Activated naive CD8-positive, alpha-beta T cell treated with anti-CD3 and anti-CD28 coated beads, Interleukin-2, amount 10 ng/mL, durations not matched to agents 7 days and 5 days (primary cell): ENCODE measurements at places on chromosomes 4 and X.
A peak's percentile ranks its signal among the peaks of the same experiment; 100 is the strongest.

GRCh38 chrX:130124577-130124976, 14.3 kb upstream of the ELF4 start:
- H3K27ac ChIP-seq, result no peak overlapping the region
- DNase-seq, result no peak
- H3K4me3 ChIP-seq, result no peak overlapping the region
- H3K27me3 ChIP-seq, result no peaks in the 10 kb centered on the region

- no peaks in the 10 kb centered on the region for H3K36me3 ChIP-seq
- no peak for DNase-seq
- H3K4me1 ChIP-seq, result peaks cover 16% of the 10 kb centered on the region
- H3K27me3 ChIP-seq, result peaks cover 57% of the 10 kb centered on the region
- H3K4me3 ChIP-seq, result no peak overlapping the region
Observed at GRCh38 chr4:80270868-80271267, 4.4 kb downstream of the FGF5 start.

DNA sequence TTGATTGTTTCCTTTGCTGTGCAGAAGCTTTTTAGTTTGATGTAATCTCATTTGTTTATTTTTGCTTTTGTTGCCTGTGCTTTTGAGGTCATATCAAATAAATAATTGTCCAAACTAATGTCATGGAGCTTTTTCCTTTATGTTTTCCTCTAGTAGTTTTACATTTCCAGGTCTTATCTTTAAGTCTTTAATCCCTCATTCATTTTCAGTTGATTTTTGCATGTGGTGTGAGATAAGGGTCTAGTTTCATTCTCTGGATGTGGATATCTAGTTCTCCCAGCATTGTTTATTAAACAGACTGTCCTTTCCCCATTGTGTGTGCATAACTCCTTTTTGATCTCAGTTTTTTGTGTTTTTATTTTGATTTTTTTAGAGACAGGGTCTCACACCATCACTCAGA, 179.1 kb upstream of the STK26 start:
- peaks cover 2% of the 10 kb centered on the region for H3K27me3 ChIP-seq
- no peak overlapping the region for H3K27ac ChIP-seq
- H3K36me3 ChIP-seq, result no peaks in the 10 kb centered on the region
- DNase-seq, result no peak
- H3K4me1 ChIP-seq, result no peaks in the 10 kb centered on the region

GRCh38 chr4:57607566-57608180, 497.5 kb upstream of the IGFBP7 start:
- H3K27ac ChIP-seq, result no peak overlapping the region
- H3K27me3 ChIP-seq, result no peaks in the 10 kb centered on the region
- H3K4me1 ChIP-seq, result no peaks in the 10 kb centered on the region

DNA sequence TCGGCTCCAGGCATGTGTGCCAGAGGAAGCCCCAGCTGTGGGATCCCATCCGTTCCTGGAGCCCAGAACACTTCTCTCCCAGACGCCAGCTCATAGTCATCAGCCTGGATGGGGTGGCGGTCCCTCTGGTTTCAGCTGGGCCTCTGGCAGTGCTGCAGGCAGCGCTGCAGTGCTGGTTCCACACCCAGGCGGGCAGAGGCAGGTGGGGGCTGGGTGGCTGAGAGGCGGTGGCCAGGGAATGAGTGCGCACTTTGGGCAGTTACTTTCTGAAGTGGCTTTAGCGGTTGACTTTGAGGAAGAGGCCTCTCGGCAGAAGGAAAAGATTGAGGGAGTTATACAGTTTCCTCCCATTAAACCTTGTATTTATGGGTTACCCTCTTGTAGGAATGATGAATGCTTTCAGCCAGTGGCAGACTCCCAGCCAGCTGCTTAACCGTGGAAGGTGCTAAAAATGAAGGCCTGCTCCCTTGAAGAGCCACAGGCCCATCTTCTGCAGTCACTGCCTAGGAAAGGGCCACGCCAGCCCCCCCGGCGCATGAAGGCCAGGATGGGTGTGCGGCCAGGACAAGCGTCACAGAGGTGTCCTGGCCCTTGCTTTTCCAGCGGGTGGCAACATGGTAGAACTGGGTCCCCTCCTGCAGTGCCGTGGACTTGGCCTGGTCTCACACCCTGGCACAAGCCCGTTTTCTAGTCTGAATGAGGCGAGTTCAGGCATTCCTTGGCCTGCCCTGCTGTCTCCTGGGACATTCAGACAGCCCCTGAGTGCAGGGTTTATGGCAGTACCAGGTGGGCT, 9.9 kb downstream of the TADA2B start:
- no peak overlapping the region for H3K27ac ChIP-seq
- H3K4me1 ChIP-seq, result peaks cover 11% of the 10 kb centered on the region
- no peak overlapping the region for H3K4me3 ChIP-seq

GRCh38 chrX:13955095-13955647, 74.5 kb downstream of the GEMIN8 start:
- H3K36me3 ChIP-seq, result no peaks in the 10 kb centered on the region
- H3K27me3 ChIP-seq, result peaks cover 2% of the 10 kb centered on the region
- H3K4me3 ChIP-seq, result no peak overlapping the region
- no peak for DNase-seq
- peaks cover 2% of the 10 kb centered on the region for H3K4me1 ChIP-seq
- H3K27ac ChIP-seq, result no peak overlapping the region

- no peaks in the 10 kb centered on the region for H3K27me3 ChIP-seq
- H3K27ac ChIP-seq, result no peak overlapping the region
- DNase-seq, result no peak
- no peak overlapping the region for H3K4me3 ChIP-seq
Observed at GRCh38 chr4:48064349-48064748, 47.8 kb downstream of the NIPAL1 start.

DNA sequence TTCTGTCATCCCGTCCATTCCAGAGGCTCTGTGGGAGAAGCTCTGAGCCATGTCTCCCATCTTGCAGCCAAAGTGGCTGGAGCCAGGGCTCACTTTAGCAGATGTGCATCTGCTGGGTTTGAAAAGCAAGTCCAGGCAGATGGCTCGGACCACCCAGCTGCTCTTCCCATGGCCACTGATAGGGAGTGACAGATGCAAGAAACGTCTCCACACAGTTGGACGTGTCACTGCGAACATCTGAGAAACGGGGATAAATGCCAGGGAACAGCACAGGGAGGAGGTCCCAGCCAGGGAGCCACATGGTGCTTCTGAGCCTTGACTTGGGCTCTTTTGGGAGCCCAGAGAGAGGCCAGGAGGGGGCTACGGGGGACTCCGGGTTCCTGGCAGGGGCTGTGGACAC, 242.3 kb downstream of the AFAP1 start:
- H3K4me3 ChIP-seq, result no peak overlapping the region
- no peak overlapping the region for H3K27ac ChIP-seq
- peaks cover 10% of the 10 kb centered on the region for H3K27me3 ChIP-seq
- H3K36me3 ChIP-seq, result no peaks in the 10 kb centered on the region

GRCh38 chrX:3518870-3519269, 172.4 kb upstream of the MXRA5 start:
- H3K4me1 ChIP-seq, result no peaks in the 10 kb centered on the region
- no peak overlapping the region for H3K4me3 ChIP-seq
- H3K27me3 ChIP-seq, result no peaks in the 10 kb centered on the region
- H3K27ac ChIP-seq, result no peak overlapping the region

DNA sequence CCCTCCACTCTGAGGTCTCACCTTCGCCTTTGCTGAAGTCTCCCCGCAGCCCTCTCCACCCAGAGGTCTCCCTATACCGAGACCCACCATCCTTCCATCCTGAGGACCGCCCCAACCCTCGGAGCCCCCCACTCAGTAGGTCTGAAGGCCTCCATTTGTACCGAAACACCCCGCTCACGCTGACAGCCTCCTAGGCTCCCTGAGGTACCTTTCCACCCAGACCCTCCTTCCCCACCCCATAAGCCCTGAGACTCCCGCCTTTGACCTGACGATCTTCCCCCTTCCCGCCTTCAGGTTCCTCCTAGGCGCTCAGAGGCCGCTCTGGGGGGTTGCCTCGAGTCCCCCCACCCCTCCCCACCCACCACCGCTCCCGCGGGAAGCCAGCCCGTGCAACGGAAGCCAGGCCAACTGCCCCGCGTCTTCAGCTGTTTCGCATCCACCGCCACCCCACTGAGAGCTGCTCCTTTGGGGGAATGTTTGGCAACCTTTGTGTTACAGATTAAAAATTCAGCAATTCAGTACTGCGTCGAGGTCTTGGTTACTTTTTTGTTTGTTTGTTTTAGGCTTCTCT, 5.0 kb downstream of the SOD3 start:
- no peak overlapping the region for H3K4me3 ChIP-seq
- DNase-seq, result no peak
- H3K27ac ChIP-seq, result peak overlapping the region; percentile 12
- no peaks in the 10 kb centered on the region for H3K36me3 ChIP-seq

DNA sequence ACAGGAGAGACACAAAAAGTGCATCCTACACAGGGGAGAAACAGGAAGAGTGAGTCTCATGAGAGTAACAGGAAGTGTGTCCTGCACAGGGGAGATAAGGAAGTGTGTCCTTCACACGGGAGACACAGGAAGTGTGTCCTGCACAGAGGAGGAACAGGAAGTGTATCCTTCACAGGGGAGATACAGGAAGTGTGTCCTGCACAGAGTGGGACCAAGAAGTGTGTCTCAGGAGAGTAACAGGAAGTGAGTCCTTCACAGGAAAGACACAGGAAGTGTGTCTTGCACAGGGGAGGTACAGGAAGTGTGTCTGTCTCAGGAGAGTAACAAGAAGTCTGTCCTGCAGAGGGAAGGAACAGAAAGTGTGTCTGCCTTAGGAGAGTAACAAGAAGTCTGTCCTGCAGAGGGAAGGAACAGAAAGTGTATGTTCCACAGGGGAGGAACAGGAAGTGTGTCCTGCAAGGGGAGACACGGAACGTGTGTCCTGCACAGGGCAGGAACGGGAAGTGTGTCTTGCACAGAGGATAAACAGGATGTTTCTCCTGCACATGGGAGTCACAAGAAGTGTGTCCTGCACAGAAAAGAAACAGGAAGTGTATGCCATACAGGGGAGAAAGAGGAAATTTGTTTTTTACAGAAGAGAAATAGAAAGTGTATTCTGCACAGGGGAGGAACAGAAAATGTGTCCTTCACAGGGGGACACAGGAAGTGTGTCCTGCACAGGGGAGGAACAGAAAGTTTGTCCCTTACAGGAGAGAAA, 102.0 kb downstream of the ARSF start:
- peak overlapping the region; percentile 83 for H3K27ac ChIP-seq
- H3K36me3 ChIP-seq, result peaks cover 12% of the 10 kb centered on the region

DNA sequence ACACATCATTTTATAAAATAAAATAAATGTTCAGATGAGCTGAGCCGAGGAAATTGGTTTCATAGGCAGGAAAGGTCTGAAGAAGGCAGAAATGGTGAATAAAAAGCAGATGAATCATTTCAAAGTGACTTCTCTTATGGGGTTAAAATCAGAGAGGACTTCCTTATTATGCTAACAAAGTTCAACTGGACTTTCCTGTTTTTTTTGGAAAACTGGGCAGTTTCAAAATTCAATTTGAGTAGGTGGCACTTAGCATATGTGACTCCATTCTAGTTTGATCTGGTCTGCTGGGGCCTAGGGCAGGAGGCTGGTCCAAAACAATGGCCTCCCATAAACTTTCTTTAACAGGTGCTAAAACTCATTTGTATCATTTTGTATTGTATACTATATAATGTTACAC, 1794.9 kb upstream of the TENM3 start:
- H3K27ac ChIP-seq, result no peak overlapping the region
- H3K36me3 ChIP-seq, result no peaks in the 10 kb centered on the region
- DNase-seq, result no peak
- H3K4me1 ChIP-seq, result peaks cover 2% of the 10 kb centered on the region

DNA sequence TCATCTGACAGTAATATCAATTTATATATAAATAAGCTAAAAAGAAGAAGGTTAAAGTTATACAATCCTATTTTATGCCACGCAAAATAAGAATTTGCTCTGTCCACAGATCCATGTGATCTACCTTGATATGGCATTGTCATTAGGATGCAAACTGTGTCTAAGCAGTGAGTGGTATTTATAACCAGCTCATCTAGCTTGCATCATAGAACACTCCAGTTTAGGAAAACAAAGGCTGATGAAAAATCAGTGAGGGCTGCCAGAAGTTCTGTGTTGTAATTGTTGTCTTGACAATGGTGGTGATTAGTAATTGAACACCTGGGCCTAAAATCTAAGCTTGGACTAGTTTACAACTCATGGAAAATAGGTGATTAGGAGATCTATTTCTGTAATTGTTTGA, 111.0 kb downstream of the CPE start:
- peaks cover 2% of the 10 kb centered on the region for H3K4me1 ChIP-seq
- DNase-seq, result no peak
- H3K27ac ChIP-seq, result no peak overlapping the region
- H3K36me3 ChIP-seq, result no peaks in the 10 kb centered on the region
- no peak overlapping the region for H3K4me3 ChIP-seq
- H3K27me3 ChIP-seq, result peaks cover 16% of the 10 kb centered on the region

DNA sequence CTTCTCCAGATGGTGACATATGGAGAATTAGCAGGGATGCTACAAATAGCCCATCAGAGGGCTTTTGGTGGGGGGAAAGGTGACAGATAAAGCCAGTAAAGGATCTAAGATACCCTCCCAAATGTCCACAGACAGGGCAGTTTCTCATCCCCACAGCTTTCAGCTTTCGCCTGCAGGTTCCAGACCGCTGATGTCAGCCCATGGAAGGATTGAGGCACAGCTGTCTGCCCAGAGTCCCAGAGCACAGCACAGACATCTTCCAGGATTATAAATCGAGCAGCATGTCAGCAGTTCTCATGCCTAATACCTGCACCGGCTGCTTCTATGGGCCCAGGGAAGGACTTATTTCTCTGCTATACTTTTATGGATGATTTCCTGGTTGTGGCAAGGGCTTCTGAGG, 96.7 kb upstream of the MXRA5 start:
- no peaks in the 10 kb centered on the region for H3K27me3 ChIP-seq
- no peak for DNase-seq
- H3K4me3 ChIP-seq, result no peak overlapping the region
- H3K36me3 ChIP-seq, result no peaks in the 10 kb centered on the region
- no peaks in the 10 kb centered on the region for H3K4me1 ChIP-seq

GRCh38 chr4:38069271-38069760, 109.1 kb downstream of the PTTG2 start:
- H3K4me3 ChIP-seq, result no peak overlapping the region
- H3K27me3 ChIP-seq, result no peaks in the 10 kb centered on the region
- H3K4me1 ChIP-seq, result peaks cover 11% of the 10 kb centered on the region
- no peak for DNase-seq
- peaks cover 17% of the 10 kb centered on the region for H3K36me3 ChIP-seq

GRCh38 chr4:15348695-15349094, 79.1 kb upstream of the C1QTNF7 start:
- H3K36me3 ChIP-seq, result no peaks in the 10 kb centered on the region
- peaks cover 3% of the 10 kb centered on the region for H3K27me3 ChIP-seq
- DNase-seq, result no peak
- H3K4me3 ChIP-seq, result no peak overlapping the region
